ENCODE measurements at places on chromosomes 3 and 15.
A peak's percentile ranks its signal among the peaks of the same experiment; 100 is the strongest.

- DNase-seq = no peak
These were observed 94.4 kb downstream of the ULK4 start for GRCh38 chr3:41867533-41867932.

DNA sequence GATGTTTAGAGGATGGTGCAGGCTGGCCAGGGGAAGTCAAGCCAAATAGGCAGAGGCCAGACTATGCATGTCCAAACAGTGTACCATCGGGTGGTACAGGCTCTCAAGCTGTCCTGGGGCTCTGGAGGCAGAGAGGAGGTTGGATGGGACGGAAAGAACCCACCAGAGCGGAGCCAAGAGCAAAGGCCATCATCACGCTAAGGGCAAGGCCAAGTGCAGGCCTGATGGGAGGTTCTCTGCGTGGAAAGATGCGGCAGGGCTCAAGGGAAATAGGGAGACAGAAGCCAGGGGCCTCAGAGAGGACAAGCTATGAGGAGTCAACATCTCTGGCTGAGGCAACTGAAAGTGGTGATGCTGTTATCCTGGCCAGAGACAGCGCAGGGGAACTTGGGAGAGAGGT lies 102.7 kb downstream of the ASB7 start:
- DNase-seq = no peak

GRCh38 chr3:186021673-186022362 lies 84.0 kb upstream of the TRA2B start:
- no peak for DNase-seq

DNA sequence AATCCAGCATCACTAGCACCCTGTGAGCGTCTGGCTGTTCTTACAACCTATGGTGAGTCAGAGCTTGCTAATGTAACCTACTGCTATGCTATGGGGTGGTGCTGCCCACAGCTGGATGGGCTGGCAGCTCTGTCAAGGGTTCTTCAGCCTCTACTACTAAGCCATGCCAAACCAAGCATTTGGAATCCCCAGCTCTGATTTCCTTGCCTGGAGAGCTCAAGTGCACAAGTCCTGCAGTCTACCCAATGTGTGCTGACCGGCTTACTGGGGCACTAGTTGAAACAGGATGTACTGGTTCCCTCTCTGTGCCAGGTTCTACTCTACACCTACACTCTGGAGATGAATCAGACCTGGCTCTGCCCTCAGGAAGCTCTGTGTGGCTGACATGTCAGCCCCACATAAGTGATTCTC lies 4.2 kb downstream of the TEX264 start:
- no peak for DNase-seq

- DNase-seq = no peak
These were observed 1.2 kb downstream of the MANF start for GRCh38 chr3:51386159-51386851.

GRCh38 chr3:25456723-25457670 lies 28.9 kb downstream of the RARB start:
- no peak for DNase-seq

DNA sequence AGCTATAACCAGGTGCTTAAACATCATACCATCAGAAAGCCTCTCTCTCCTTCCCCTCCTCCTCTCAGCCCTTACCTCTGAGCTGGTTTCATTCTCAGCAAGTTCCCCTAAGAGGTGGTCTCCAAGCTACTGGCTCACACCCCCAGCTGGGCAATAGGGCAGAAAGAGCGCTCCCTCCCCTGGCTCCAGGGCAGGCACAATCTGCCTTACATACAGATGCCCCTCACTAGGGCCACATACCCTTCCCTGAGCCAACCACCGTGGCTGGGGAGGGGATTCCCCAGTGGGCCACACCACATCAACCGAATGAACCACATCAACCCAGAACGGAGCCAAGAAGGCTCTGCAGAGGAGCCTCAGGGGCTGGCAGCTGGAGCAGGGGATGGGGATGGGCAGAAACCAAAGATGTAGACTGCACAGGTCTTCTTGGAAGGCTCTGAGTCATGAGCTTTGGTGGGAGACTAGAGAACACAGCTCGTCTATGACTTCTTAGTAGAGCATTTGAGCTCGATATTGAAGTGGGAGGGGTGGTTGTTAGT lies 4.6 kb upstream of the FBLN2 start:
- DNase-seq = no peak

- no peak for DNase-seq
These were observed 27.3 kb upstream of the NANOGP8 start for GRCh38 chr15:35112346-35112745.

GRCh38 chr3:41872157-41872556 lies 89.7 kb downstream of the ULK4 start:
- no peak for DNase-seq

DNA sequence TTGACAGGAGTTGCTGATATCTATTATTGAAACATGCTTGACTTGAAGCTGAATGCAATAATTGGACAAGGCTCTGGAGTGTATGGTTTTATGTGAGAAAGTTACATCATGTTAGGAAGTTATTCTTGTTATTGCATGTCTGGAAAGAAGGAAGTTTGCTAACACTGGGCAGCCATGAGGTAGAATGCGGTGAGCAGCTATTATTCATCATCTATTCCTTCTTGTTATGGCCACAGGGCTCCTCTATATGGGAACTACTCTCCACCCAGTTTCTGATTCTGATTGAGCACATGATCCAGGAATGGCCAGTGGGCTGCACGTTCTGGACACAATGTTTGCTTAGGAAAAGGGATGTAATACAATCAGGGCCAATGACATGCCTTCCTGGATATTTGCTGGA lies 37.8 kb upstream of the SCN5A start:
- DNase-seq = no peak

- no peak for DNase-seq
These were observed 221.2 kb downstream of the SNRPN start for GRCh38 chr15:25175789-25176615.

DNA sequence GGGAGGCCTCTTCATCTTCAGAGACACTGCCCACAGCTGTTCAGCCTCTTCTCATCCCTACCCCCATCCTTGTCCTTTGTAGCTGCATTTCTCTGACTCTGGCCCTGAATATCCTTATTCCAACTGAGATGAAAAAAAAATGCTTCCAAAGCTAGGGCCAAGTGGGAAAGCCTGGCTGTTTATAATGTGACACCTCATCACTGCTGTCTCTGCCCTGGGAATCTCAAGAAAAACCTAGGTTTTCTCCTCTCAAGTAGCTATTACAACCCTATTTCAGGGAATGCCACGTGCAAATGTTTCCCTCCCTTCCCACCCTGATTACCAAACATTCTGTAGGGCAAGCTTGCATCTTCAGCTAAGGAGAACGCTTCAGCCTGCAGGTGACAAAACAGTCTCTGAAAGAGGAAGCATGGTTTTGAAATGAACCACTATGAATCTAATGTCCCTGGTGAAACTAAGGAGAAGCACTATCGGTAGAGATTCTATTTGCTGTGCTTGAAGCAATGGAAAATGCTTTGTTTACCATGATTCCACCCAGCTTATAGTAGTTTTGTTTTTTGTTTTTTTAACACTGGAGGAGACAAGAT lies 65.4 kb downstream of the USF3 start:
- DNase-seq = no peak

- DNase-seq = no peak
These were observed 27.6 kb downstream of the MEX3B start for GRCh38 chr15:82018201-82018600.

DNA sequence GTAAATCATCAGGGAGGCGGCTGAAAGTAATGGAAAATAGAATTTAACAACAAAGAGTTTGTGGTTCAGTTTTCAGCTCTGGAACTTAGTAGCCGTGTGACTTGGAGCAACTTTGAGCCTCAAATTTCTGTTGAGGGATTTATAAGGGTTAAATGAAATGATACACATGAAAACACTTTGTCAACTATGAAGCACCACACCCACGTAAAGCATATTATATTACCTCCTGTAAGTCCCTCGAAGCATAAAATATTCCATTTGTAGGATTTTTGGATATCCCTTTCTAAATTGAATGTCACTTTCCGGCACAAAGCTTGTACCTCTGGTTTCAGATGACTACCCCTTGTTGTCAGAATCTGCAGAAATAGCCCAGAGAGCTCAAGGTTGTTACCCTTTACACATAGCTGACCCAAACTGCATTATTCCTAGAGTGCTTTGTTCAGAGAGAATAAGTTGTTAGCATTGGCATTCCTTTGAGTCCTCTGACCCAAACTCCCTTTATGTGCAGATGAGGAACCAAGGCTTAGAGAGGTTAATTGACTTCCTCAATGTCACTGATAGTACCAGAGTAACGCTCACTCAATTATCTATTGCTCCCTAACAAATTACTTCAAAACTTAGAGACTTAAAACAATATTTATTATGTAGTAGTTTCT lies 187.9 kb upstream of the UMPS start:
- no peak for DNase-seq

GRCh38 chr15:44792715-44793114 lies 56.4 kb downstream of the TRIM69 start:
- no peak for DNase-seq

DNA sequence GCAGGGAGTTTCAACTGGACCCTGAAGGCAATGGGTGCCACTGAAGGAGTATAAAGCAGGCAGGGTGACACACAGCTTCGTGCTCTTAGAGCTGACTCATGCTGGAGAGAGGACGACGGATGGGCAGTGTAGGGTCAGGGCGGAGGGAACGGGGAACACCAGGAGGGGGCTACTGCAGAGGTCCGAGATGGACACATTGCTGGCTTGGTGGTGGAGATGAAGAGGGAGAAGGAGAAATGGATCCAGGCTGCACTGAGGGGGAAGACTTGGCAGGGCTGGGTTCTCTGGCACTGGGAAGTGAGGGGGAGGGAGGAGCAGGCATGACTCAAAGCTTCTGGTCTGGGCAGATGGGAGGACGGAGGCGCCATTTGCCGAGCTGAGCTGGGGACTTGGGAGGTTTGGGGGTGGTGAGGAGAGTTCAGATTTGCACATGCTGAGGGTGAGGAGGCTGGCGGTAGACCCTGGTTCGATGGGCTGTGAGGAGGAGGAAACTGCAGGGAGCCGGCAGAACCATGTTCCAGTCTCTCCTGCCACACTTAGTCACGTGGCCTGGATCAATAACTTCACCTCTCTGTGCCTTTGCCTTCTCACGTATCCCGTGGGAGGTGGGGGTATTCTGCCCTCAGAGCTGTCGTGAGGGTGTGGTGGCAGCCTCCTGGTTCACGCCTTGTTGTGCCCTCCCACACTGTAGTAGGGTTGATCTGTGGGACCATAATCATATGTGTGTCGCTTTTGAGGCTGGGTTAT lies 4.6 kb upstream of the KCTD6 start:
- DNase-seq = peak; percentile 52

GRCh38 chr3:146594843-146595482 lies 10.2 kb downstream of the PLSCR5 start:
- no peak for DNase-seq

DNA sequence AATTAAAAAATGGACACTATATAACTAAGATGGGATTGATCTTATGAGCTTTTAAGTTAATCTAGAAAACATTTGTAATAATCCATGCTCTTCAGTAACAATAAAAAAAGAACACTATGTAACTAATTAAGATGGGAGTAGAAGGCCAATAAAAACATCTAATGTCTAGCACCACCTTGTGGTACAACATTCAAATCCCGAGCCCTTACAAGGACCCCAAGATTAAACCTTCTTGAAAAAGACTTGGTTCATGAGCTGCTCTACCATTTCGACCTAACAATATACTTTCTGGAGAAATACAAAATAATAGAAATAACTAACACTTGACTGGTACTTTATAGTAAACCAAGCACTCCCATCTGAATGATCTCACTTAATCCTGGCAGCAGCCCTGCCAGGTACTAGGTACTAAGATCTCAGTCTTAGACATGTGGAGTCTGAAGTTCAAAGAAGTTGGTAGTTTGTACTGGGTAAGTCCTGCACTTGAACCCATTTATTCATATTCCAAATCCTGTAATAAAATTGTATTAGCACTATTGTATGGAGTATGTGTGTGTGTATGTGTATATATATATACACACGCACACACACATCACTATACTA lies 21.8 kb downstream of the METTL6 start:
- DNase-seq = peak; percentile 13

- no peak for DNase-seq
These were observed 717.5 kb downstream of the AGBL1 start for GRCh38 chr15:86797135-86797534.

GRCh38 chr15:79977431-79978054 lies 6.5 kb upstream of the BCL2A1 start:
- DNase-seq = no peak

DNA sequence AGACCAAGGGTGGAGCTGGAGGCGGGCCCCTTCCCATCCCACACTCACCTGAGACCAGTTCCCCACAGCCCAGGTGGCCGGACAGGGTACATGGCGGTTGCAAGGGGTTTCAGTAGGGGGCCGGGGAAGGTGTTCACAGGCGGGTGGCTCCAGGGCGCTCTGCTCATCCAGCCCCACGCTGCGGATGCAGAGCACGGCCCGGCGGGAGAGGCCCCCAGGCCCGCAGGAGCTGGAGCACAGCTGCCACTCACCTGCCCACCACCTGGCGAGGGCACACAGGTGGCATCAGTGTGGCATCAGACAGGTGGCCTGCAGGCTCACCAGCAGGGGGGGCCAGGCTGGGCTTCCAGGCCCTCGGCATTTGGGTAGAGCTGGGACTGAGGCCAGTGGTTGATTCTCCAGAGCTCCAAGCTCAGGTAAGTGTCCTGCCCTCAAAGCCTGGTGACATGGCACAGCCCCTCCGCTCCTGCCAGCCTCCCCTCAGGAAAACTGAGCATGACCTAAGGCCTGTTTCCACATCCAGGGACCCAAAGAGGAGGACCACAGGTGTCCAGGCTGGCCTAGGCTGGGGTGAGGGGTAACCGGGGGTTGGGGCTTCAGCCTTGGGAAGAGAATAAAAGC lies 43.8 kb downstream of the ADAMTS7 start:
- DNase-seq = no peak

GRCh38 chr3:185653949-185654757 lies 68.1 kb downstream of the SENP2 start:
- no peak for DNase-seq

DNA sequence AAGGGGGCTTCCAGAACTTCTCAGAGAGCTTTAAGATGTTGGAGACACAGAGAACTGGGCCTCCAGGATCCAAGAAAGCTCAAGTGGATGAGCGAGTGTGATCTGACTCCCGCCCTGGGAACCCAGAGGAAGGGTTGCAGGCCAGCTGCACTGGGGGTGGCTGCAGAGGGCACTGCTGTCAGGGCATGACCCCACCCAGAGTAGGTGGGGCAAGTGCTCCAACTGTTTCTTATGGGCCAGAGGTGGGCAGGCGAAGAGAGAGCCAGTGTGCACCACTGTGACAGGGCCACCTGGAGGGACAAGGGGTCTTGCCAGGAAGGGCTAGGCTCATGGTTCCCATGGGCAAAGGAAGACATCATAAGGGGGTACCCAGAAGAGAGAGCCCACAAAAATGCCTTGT lies 48.8 kb downstream of the EXOG start:
- DNase-seq = no peak

DNA sequence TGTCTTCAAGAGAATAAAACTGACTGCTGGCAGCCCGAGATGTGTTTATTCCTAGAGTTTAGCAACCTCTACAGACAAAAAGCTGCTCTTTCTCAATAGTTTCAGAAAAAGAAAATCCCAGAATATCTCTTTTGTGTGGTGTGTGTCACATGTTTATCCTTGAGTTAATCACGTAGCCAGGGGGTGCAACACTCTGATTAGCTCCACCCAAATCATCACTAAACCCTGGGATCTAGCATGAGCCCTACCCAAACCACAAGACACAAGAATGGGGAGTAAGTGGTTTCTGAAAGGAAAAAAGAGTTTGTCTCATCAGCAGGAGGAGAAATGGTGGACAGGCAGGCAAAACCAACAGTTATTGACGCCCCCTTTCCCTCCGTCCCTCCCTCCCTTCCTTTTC lies 78.5 kb upstream of the AGBL1 start:
- no peak for DNase-seq

- no peak for DNase-seq
These were observed 24.5 kb upstream of the SLC15A2 start for GRCh38 chr3:121869736-121870135.

GRCh38 chr15:50134524-50135024 lies 15.5 kb upstream of the ATP8B4 start:
- DNase-seq = no peak

Measured in head of caudate nucleus (tissue), 42 donors.